Upper lobe of right lung (tissue), 1 donor: ENCODE measurements at places on chromosomes 4 and X. TPM values are rescaled to one million over a fixed set of nuclear protein-coding genes. Genes with fewer than 3 reads are reported as not detected.

GRCh38 chrX:18895189-18895951 lies 88.5 kb downstream of the PHKA2 start:
- H3K36me3 ChIP-seq: no peaks in the 10 kb centered on the region
- DNase-seq: peak; percentile 66
- no peaks in the 10 kb centered on the region for H3K27me3 ChIP-seq
- H3K4me1 ChIP-seq: no peaks in the 10 kb centered on the region

GRCh38 chr4:21470535-21470934 lies 478.0 kb downstream of the KCNIP4 start:
- H3K27me3 ChIP-seq: no peaks in the 10 kb centered on the region
- DNase-seq: no peak
- H3K4me3 ChIP-seq: no peak overlapping the region
- H3K36me3 ChIP-seq: no peaks in the 10 kb centered on the region

- H3K4me1 ChIP-seq: no peaks in the 10 kb centered on the region
- no peaks in the 10 kb centered on the region for H3K27me3 ChIP-seq
These were observed 207.7 kb upstream of the HDX start for GRCh38 chrX:84709987-84710386.

BMPR1B gene
- 3.0 TPM for total RNA-seq

- H3K27ac ChIP-seq: no peak overlapping the region
- no peaks in the 10 kb centered on the region for H3K4me1 ChIP-seq
These were observed 79.7 kb upstream of the PRPS2 start for GRCh38 chrX:12711435-12712040.

- H3K4me1 ChIP-seq: peaks cover 17% of the 10 kb centered on the region
- no peak for DNase-seq
- no peaks in the 10 kb centered on the region for H3K36me3 ChIP-seq
These were observed 21.5 kb downstream of the ARSJ start for GRCh38 chr4:113957956-113958355.

DNA sequence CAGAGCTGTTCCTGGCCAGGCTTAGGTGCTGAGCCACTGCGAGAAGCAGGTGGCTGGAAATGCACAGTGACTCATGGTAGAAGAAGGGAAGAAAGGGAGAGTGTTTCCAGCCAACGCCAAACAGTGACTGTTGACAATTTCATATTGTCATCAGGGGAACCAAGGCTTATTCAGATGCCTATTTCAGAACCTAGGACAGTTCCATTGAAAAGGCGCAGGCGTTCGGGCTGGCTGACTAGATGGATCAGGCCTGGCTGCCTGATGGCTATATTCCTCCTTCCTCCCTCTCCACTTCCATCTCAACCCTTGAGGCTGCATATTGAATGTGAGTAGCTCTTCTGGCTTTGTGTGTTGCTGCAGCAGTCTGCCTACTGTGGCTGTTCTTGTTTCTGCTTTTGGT lies 73.0 kb upstream of the FRMPD4 start:
- no peaks in the 10 kb centered on the region for H3K36me3 ChIP-seq
- no peak for DNase-seq
- no peak overlapping the region for H3K4me3 ChIP-seq
- H3K27me3 ChIP-seq: no peaks in the 10 kb centered on the region
- H3K27ac ChIP-seq: no peak overlapping the region
- H3K4me1 ChIP-seq: no peaks in the 10 kb centered on the region
